Karpas-422 (cell line): ENCODE measurements at places on chromosomes 16 and 17.

DNA sequence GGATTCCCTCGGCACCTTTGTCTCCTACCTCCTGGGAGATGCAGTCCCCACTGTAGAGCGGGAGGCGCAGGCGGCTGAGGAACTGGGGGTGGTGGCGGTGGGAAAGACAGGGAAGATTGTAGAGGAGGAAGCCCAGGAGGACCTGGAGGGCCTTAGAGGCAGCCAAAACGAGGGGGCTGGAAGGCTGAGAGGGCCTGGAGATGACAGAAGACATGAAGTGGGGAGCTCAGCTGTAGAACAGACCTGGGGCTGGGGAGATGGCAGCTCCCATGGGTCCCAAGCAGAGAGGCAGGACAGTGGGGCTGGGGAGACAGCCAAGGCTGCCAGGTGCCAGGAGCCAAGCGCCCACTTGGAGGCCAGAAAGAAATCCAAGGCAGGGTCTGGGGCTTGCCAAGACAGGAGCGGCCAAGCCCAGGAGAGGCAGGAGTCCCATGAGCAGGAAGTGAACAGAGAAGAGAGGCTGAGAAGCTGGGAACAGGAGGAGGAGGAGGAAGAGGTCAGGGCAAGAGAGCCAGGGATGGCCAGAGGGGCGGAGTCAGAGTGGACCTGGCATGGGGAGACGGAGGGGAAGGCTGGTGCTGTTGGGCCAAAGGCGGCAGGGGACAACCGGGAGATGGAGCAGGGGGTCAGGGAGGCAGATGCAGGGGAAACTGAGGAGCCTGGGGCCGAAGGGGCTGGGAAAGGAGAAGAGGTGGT lies 803 bp downstream of the APOBR start:
- no peak for DNase-seq

DNA sequence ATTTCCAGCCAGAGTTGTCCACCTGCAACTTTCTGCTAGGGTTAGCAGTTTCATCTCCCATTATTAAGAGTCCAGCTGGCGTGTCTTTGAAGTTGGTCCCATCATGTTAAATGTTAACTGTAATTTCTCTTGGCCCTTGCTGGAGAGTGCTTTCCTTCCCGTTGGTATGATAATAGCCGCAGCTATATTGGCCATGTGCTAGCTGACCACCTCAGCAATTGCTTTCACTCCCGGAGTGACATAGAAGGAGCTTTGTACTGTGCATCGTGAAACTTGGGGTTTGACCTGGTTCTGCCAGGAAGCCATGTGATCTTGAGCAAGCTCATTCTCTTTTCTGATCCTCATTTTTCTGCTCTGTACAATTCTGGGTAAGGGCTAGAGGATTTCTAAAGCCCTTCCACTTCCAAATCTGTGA lies 81.0 kb upstream of the TBX2 start:
- DNase-seq, result no peak

GRCh38 chr17:1050246-1050995 lies 53.5 kb downstream of the TIMM22 start:
- no peak for DNase-seq

DNA sequence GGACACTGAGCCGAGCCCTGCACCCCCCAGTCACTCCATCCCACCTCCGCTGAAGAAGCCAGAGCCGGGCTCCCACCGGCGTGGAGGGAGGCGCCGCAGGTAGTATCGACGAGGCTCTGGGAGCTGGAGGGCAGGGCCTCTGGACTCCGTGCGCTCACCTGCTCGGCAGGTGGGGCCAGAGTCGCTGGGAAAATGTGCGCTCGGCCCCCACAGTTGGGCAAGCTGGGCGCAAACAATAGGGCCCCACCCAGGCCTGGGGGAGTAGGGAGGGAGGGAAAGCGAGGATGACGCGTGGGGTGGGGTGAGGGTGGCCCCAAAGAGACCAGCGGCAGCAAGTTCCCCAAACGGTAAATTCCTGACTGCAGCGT lies 668 bp downstream of the JUP start:
- DNase-seq, result no peak

DNA sequence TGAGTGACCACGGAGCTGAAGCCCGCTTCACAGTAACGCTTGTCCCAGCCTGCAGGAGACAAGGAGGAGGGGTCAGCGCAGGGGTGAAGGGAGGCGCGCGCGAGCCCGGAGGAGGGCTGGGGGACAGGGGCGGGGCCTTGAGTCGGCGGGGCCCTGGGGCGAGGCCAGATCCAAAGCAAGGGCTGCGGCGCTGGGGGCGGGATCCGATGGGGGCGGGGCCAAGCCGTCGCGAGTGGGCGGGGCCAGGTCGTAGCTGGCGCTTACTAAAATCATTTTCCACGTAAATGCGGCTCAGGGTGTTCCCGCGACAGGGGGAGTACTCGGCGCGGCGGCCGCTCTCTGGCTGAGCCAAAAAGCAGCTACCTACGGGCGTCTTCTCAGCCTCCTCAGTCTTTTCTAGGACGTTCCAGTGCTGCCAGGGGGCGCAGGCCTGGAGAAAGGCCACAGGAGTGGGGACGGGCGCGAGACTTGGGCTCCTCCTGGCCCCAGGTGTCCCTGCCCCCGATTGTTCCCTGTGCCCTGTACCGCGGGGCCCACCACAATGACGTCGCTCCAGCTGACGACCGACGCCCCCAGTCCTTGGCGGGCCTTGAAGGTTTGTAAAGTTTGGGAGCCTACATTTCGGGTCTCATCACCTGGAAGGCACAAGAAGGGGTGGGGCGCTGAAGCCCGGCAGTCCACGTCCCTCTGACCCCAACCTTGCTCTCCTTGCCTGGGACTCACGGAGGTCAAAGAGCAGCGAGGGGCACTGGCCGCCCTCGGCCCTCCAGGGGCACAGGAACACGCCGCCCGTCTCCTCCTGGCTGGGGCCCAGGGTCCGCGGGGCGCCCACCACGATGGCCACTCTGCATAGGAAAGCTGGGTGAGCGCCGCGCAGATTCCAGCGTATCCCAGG lies 3.9 kb downstream of the ITGA2B start:
- peak; percentile 91 for DNase-seq

DNA sequence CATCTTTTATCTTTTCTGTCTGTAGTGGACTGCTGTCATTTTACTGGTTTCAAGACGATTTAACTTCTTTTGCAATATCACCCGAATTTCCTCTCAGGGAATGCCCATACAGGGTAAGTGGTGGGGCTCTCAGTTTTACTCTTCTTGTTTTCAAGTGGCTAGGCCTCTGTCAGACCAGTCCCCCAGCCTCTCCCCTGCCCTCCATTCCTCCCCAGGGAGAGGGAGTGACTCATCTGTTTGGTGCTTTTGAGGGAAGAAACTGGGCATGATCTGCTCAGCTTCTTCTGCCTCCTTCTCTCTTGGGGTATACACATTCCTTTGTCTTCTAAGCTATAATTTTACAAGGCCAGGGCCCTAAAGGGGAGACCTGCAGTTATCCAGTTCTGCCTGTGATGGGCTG lies 332.0 kb downstream of the CBLN1 start:
- DNase-seq, result no peak

GRCh38 chr17:41724476-41725050 lies 9.9 kb downstream of the HAP1 start:
- DNase-seq, result no peak

DNA sequence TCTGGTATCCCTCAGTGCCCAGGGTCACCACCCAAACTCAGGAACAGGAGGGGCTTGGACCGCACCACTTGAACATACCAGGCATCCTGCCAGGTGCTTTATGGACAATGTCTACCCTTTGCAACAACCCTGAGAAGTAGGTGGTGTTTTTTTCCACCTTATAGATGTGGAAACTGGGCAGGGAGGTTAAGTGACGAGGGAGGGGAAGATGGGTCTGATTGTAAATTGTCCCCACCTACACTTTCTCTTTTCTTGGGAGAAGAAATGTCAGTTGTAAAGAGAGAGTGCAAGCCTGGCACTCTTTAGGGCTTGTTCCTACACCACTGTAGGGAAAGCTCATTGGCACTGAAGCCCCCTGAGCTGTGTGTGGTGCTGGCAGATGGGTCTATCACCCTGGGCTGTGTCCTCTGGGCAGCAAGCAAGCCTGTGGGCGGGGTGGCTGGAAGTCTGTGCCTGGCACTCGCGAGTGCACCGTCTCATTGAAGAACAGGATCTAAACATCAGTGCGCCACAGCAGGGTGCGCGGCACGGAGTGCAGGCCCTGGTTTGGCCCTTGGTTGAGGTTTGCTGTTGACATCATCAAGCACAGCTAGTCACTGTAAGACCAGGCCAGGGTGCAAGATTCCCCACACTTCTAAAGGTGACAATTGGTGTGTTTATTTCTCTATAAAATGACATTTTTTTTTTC lies 15.1 kb downstream of the NOD2 start:
- DNase-seq, result no peak

DNA sequence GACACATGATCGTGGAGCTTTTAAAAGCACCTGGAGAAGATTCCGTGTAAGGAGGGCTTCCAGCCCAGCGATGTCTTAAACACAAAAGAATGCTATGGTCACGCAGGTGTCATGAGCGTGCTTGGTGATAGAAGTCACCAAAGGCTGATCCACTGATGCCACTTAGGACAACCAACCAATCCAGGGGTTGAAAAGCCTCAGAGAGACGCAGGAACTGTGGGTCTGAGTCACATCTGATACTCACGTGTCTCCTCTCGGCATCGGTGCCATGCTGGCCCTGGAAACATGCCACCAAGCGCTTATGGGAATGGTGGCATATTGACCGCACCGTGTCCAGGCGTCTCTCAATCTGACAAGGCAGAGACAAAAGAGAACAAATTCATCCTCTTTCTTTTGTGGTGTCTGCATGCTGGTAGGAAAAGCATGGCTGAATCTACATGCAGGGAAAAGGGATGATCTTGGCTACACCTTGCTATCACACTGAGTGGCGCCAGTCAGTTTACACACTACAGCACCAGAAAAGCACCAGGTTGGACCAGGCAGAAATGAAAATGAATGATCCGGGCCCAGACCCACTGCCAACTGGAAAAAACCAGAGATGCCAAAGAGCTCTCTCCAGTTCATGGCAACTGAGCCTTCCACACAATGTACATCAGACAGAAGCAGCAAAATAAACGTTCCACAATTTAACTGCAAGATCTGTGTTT lies 38.0 kb downstream of the ARHGAP17 start:
- DNase-seq, result no peak
